NCI-H1092 (cell line): ENCODE measurements at places on chromosomes 13 and 19.
A peak's percentile ranks its signal among the peaks of the same experiment; 100 is the strongest.

DNA sequence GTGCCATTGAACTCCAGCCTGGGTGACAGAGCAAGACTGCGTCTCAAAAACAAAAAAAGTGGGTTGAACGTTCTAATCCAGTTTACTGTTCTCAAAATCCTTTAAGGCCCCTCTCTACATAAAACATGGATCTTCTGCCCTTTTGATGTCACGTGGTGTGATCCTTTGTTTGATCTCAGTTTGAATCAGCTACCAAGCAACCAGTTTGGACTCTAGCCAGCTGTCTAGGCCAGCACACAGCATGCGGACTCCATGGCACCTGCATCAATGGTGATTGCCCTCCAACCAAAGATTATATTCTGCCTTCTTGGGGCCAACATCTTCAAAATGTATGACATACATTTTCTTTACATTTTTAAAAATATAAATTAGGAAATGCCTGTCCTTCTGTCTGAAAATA, 365.4 kb downstream of the NDFIP2 start:
- peak; percentile 65 for DNase-seq

DNA sequence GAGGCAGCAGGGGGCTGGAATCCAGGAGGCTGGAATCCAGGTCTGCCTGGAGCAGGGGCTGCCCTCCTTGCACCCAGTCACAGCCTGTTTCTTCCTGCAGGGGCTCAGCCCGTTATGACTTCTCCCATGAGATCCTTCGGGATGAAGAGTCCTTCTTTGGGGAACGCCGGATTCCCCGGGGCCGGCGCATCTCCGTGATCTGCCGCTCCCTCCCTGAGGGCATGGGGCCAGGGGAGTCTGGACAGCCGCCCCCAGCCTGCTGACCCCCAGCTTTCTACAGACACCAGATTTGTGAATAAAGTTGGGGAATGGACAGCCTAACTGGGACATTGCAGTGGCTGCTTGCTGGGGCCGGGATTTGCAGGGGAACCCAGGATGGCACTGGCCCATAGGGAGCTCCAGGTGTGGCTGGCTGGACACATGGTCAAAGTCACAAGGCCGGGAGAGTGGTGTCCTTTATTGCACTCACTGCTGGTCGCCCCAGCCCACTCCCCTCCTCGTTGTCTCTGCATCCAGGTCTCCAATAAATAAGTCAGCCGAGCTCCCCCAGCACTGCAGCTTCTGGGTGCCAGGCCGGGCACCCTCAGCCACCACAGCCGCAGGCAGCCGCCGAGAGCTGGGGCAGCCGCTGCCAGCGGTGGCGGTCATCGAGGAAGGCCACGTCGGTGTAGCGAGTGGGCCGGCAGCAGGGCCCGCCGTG, 872 bp downstream of the PSPN start:
- DNase-seq: no peak

DNA sequence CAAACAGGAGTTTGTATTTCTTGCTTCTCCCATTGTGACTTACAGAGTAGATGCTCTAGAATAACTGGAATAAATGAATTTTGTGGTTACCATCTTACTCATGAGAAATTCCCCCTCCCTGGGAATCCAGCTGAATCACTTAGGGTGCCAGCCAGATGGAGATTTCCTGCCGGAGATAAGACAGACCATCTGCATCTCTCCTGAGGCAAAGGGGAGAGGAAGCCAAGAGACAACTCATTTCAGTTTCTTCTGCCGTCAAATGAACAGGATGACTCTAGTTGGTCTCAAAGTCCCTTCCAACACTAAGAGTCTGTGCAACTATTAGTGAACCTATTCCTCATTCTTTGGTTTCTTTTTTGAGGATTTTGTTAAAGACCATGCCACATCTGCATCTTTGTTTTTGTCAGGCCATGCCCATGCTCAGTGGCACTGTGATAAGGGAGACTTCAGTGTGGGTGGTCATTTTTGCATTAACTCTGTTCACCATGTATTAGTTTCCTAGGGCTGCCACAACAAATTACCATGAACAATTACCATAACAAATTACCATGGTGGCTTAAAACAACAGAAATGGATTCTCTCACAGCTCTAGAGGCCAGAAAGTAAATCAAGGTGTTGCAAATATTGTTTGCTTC, 112.8 kb downstream of the NDFIP2 start:
- no peak for DNase-seq

DNA sequence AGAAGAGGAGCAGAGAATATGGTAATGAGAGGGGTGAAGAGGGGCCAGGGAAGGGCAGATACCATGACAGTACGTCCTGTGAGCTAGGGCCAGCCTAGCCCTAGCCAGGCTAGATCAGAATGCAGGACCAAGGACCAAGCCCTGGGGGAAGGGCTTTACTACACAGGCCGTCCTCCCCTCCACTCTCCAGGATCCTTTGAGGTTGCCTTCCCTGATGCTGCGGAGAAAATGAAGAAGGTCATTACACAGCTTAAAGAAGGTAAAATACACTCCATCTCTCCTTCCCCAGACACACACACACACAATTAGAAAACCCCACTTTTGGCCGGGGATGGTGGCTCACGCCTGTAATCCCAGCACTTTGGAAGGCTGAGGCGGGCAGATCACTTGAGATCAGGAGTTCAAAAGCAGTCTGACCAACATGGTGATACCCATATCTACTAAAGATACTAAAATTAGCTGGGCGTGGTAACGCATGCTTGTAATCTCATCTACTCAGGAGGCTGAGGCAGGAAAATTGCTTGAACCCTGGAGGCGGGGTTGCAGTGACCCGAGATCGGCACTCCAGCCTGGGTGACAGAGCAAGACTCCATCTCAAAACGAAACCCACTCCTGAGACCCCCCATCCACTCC, 8.5 kb downstream of the SPACA6 start:
- DNase-seq: no peak

- no peak for DNase-seq
These were observed 418 bp downstream of the ZNF444 start for GRCh38 chr19:56141417-56141993.

GRCh38 chr19:46381756-46382345, 31.5 kb downstream of the CCDC8 start:
- no peak for DNase-seq

GRCh38 chr13:73058736-73059459, at the start of gene KLF5:
Gene KLF5 (plus strand): TSS chr13:73059005. CDS start chr13:73059328, 323 bp downstream.
- DNase-seq: peak; percentile 94

DNA sequence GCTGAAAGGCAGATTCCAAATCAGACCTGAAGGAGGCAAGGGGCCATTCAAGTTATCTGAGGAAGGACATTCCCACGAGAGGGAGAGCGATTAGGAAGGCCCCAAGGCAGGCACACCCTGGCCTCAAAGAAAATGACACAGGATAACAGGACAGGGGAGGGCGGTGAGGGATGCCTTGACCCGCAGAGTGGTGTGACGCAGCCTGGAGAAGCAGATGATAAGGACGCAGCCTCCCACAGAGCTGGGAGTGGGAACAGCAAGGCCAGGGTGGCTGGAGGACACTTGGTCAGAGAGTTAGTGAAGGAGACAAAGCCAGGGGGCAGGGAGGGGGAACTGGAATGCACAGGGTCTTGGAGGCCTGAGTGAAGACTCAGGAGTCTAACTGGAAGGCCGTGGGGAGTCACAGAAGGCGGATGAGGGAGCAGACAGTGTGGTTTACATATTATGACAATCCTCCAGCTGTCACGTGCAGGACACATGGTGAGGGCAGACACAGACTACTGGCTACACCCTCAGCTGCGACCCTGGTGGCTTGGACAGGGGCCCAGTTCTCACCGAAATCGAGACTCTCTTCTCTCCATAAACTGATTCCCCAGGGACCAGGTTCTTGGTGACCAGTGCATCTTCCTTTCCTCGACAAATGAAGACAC, 5.8 kb upstream of the DYRK1B start:
- DNase-seq: no peak

DNA sequence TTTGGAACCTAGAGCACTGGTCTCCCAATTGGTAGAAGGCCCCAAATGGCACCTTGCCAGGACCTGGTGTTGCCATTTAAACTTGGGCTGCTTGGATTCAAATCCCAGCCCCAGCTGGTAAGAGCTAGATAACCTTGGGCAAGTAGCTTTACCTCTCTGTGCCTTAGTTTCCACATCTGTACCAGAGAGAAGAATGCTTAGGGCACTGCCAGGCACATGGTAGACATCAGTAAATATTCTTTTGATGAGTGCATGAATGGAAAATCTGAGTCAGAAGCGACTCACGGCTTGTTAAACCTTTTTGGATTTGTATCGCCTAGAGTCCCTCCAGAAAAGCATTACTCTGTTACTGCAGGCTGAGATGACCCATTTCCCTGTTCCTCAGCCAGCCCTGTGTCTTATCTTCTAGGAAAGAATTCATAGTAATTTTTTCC, 90.9 kb downstream of the SIPA1L3 start:
- no peak for DNase-seq

- DNase-seq: no peak
These were observed 19.9 kb downstream of the CEACAM21 start for GRCh38 chr19:41595890-41596280.

GRCh38 chr13:38417727-38418126, 68.1 kb downstream of the UFM1 start:
- DNase-seq: no peak
